ENCODE measurements at places on chromosomes 13 and 19.
A peak's percentile ranks its signal among the peaks of the same experiment; 100 is the strongest.

GRCh38 chr19:33363476-33363875, 10.0 kb upstream of the CEBPG start:
- no peak for DNase-seq

- DNase-seq = no peak
Observed at GRCh38 chr19:39637891-39638290, 17.8 kb upstream of the LGALS16 start.

GRCh38 chr13:33003458-33004019, 12.7 kb upstream of the KL start:
- DNase-seq = no peak

GRCh38 chr13:35474496-35475211, 1.8 kb downstream of the MAB21L1 start:
- peak; percentile 33 for DNase-seq

DNA sequence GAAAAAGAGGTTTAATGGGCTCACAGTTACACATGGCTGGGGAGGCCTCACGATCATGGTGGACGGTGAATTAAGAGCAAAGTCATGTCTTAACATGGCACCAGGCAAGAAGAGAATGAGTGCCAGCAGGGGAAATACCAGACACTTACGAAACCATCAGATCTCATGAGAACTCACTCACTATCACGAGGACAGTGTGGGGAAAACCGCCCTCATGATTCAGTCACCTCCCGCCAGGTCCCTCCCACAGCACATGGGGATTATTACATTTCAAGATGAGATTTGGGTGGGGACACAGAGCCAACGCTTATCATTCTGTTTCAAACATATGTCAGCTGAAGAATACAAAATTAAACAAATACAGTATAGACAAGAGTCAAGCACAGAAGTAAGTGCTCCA, 165.1 kb downstream of the PCCA start:
- DNase-seq = no peak

DNA sequence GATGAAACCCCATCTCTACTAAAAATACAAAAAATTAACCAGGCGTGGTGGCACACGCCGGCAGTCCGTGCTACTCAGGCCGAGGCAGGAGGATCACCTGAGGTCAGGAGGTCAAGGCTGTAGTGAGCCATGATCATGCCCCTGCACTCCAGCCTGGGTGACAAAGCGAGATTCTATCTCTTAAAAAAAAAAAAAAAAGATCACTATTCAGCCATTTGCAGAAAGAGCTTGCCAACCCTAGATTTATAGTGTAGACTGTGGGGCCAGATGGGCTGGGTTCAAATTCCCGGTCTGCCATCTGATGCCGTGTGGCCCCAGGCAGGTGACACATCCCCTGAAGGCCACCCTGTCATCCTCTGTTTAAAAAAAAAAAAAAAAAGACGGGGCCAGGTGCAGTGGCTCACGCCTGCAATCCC, 28.9 kb downstream of the SMIM24 start:
- DNase-seq = no peak

DNA sequence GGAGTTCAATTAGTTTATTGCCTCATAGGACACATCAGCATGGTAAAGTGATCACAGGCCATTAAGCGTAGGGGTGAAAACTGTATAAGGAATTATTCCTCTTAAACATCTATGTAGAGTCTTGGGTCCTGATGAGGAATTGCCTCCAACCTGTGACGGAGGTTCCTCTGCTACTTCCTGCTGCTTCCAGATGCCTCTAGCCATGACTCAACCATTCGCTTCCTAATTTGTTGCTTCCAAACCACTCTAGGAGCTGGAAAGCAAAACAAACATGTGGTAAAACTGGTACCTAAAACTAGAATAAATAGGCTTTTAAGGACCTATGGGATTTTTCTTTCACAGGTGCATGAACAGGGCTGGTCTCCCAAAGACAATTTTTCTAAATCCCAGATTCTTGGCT, 253.8 kb downstream of the KLF12 start:
- peak; percentile 66 for DNase-seq

DNA sequence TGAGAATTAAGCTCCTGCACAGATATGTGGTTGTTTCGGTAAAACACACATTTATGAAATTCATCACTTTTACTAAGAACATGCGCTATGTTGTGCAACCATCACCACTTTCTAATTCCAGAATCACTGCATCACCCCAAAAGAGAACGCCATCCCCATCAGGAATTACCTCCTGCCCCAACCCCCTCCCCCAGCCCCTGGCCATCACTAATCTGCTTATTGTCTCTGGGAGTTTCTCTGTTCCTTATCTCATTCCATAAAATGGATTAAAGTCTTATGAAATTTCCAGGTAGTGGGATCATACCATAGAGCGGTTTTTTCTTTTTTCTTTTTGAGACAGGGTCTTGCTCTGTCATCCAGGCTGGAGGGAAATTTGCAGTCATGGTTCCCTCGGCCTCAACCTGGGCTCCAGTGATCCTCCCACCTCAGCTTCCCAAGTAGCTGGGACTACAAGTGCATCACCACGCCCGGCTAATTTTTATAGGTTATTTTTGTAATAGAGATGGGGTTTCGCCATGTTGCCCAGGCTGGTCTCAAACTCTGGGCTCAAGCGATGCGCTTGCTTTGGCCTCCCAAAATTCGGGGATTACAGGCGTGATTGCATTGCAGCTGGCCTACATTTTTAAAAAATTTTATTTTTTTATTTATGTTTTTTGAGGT, 3.5 kb downstream of the ZSCAN5B start:
- no peak for DNase-seq

DNA sequence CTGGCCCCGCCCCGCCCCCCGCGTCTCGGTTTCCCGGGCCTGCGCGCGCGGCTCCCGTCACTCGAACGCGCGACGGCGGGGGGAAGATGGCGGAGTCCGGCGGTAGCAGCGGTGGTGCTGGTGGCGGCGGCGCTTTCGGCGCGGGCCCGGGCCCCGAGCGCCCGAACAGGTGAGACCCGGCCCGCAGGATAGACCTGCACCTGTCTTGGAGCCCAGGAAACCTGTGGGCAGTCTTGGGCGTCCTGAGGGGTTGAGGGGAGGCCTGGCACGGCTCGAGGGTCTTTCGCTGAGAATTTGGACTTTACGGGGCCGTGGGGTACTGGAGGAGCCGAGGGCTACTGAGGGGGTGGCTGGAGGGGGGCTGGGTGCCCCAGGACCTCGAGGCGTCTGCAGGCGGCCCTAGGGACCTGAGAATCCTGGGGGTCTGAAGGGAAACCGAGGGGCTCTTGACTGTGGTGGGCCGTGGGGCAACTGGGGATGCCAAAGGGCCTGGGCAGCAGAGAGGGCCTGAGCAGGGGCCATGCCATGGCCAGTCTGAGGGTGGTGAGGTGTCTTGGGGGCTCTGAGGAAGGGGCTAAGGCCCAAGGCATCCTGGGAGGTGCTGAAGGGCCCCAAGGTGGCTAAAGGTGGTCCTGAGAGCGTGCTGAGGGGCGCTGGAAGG, at the start of gene KLHL26:
Gene KLHL26, plus strand, starts transcription at position 60 of the 661 bp plus-strand sequence. Its CDS starts 27 bp downstream, at position 87.
- no peak for DNase-seq

DNA sequence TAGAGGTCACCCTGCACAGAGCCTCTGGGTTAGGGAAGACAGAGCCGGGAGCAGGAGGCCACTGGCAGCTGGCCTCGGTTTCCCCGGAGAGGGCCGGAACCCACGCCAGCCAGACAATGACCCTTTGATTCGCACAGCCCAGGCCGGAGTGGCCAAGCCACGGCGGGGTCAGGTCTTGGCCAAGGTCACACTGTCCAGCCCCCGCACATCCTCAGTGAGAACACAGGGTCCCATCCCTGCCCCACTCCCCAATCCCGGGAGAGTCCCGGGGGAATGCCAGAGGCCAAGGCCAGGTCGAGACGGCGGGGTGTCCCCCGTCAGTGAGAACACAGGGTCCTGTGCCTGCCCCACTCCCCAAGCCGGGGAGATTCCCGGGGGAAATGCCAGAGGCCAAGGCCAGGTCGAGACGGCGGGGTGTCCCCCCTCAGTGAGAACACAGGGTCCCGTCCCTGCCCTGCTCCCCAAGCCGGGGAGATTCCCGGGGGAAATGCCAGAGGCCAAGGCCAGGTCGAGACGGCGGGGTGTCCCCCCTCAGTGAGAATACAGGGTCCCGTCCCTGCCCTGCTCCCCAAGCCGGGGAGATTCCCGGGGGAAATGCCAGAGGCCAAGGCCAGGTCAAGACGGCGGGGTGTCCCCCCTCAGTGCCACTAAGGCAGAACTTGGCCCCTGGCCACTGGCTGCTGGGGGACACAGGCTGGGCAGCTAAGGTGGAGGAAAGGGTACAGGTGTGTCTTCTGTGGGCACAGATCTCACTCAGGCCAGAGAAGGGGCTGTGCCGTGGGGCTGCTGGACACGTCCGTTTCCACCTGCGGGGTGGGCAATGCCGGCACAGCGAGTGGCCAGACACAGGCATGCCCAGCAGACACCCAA, 1.7 kb upstream of the FSTL3 start:
- no peak for DNase-seq

- peak; percentile 69 for DNase-seq
Observed at GRCh38 chr19:29858000-29858596, 46.3 kb downstream of the CCNE1 start.

- DNase-seq = peak; percentile 58
Observed at GRCh38 chr19:1168572-1169410, 5.3 kb downstream of the SBNO2 start.

GRCh38 chr19:49414256-49414655, 9.0 kb downstream of the PTH2 start:
- no peak for DNase-seq

DNA sequence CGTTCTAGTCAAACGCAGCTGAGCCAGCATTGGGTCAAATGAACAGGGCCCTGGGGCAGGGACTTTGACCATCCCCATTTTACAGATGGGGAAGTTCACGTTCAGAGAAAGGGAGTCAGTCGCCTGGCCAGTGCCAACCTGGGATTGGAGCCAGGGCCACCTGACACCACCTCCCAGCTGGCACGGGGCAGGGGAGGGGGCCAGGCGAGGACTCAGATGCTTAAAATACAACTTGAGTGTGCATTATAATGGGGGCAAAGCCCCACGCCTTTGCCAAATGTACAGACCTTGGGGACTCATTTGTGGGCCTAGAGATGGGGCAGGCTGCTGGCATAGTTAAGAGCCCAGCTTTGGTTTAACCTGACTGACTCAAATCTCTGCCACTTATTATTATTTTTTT, 14.6 kb downstream of the PRR12 start:
- DNase-seq = no peak

GRCh38 chr19:38634757-38635482, 12.5 kb upstream of the ACTN4 start:
- DNase-seq = peak; percentile 74

GRCh38 chr13:35191883-35192282, 249.8 kb downstream of the NBEA start:
- DNase-seq = no peak

- no peak for DNase-seq
Observed at GRCh38 chr19:34357431-34357830, 7.6 kb upstream of the GPI start.

DNA sequence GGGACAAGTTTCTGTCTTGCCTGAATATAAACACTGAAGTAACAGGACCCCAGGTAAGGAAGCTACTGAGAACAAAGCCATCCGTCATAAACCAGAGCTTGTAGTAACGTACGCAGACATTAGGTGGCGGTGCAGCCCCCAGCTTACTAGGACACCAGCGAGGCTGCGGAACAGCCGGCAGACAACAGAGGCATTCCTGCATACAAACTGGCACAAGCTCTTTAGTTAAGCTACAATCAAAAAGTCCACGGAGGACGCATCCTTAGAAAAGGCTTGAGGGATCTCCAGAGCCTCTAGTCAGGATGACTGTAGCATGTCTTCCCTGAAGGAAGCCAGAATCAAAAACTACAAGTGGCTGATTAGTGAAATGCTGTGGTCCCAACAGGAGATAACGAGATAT, 26.2 kb downstream of the ZNF160 start:
- peak; percentile 95 for DNase-seq

GRCh38 chr13:84645196-84646012, 763.1 kb upstream of the SLITRK1 start:
- peak; percentile 22 for DNase-seq

GRCh38 chr13:33639626-33640080, 178.3 kb upstream of the RFC3 start:
- DNase-seq = no peak

- DNase-seq = no peak
Observed at GRCh38 chr19:47702671-47703070, 10.6 kb upstream of the EHD2 start.

DNA sequence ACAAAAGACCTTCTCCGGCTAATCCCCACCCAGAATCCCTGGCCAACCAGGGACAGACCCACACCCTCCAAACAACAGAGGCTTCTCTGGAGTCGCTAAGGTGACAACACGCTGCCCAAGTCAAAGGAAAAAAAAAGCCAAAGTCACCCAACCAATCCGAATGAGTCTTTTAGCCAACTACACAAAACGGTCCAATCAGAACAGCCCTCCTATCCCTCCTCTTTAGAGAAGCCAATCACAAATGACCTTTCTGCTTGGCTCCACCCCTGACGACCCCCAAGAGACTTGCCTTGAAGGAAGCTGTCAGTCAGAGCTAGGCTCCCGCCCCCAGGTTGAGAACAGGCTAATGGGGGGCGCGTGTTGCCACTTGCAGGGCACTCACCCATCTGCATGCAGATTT, 6.6 kb upstream of the FBXW9 start:
- DNase-seq = peak; percentile 97

DNA sequence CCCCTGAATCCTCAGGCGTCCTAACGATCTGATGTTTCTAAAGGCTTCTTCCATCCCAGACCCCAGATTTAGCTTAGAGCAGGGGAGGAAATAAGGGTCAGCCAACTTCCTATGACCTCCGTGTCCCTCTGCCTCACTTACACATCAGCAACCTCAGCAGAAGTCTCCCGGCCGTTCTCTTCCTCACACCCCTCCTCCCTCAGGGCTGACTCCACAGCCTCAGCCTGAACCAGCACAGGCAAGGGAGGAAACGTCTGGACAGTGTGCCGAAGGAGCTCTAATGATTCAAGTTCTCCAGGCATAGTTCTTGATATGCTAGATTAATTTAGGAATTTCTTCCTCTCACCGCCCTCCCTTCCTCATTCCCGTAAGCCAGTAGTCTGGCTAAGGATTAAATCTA, 121.4 kb downstream of the NUFIP1 start:
- DNase-seq = no peak

- peak; percentile 86 for DNase-seq
Observed at GRCh38 chr13:75357576-75358289, 124.2 kb downstream of the TBC1D4 start.

DNA sequence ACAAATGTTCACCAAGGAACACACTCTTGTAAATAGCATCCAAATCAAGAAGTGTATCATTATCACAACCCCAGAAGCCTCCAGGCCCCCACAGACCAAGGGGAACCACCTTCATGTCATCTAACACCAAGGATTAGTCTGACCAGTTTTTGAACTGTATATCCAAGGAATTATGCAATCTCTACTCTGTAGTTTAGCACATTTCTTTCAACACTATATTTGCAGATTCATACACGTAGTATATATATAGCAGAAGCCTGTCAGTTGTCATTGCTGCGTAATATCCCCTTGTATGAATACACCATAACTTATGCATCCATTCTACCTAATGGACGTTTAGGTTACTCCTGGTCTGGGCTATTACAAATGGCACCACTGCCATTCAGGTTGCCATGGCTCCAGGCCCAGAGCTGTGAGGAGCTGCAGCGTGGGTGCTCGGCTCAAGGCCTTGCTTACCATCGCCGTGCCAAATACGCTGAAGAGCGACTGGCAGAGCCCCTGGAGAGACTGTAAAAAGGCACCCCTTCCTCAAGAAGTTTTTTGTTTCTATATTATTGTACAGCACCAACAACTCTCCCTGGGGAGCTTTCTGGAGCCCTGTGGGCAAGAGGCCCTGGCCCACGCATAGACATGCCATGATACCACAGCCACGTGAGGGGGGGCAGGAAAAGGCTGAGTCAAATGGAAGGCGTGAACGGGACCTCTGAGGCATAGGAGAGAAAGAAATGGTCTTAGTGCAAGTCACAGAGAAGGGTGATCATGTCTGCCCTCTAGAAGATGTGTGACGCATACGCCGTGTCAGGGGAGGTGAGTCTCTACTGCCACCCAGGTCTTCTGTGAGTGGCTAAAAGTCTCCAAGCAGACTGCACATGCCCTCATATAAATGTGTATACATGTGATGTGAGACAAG, 10.8 kb downstream of the LATS2 start:
- DNase-seq = no peak
